ENCODE measurements at places on chromosomes 4 and X.

DNA sequence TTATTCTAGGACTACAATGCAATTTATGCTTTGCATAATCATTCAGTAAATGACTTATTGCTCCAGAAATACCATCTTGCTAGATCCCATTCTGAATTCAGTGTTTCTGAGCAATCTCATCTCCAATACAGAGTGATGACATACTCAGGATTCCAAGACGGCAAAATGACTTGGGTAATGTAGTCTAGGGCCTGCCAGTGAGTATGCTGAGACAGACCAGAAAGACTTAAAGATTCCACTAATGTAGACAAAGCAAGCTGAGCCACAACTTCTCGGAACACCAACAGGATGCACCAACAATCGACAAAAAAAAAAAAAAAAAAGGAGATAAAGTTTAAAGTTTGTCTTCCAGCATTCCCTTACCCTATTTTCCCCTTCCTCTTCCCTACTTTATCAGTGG lies 919 bp upstream of the SEC24B start:
- no peak for DNase-seq

- DNase-seq = no peak
Measured at GRCh38 chrX:24567169-24567568, 80.0 kb downstream of the PCYT1B start.

- DNase-seq = no peak
Measured at GRCh38 chrX:117989512-117989911, 127.1 kb downstream of the KLHL13 start.

DNA sequence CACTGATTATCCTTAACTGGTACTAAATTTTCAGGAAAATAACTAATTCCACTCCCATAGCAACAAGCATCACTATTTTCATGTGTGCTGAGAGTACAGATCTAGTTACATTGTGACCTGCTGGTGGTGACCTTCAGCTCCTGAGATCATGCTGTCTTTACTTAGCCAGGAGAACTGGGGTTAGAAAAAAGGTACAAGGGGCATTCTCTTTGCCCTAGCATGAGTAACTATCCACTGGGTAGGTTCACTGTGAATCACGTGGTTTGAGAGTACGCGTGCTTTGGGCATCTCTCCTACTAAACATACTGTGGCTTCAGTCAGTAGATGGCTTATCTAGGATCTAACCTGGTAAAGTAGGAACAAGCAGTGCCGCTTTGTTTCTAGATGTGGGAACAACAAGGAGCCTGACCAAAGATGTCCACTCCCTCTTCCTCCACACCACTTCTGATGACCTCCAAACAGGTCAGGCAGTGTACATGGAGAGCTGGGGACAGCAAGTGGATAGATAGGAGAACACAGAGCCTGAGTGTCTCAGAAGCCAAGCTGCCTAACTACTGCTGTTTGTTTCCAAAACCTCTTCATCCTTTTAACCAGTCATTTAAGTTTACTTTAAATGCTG lies 90.2 kb downstream of the CBR4 start:
- DNase-seq = no peak

DNA sequence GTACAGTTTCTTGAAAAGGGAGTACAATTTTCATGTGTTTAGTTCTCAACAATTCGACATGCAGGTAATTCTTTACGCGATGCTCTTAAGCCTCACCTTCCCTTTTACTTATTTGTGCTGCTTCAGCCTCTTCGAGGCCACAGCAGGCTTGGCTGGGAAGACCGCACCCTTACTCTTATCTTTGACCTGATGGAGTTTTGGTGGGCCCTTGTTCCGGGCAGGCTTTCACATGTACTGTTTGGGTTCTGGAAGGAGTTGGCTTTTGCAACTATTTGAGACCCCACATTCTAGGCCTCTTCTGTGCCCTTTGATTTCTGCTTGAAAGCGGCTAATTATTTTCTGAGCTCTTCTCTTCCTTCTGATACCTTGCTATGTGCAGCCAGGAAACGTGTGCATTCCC lies 60.2 kb downstream of the FAM193A start:
- DNase-seq = no peak
